ENCODE measurements at places on chromosomes 2 and 18.

DNA sequence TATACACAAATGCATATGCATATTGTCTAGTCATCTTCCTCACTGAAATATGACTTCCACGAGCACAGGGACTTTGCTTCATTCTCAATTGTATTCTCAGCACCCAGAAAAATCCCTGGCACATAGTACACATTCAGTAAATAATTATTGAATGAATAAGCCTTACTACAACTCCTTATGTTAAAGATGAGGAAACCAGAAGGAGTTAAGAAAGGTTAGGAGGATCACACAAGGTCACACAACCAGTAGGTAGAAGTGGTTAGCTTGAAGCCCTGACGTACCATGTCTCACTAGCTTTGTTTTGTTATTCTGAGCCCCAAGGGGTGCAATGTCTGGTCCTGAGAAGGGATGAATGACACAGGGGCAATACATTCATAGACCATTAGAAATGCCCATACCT is 220.9 kb upstream of the PID1 start:
- no peak for DNase-seq

GRCh38 chr2:137096693-137097092 is 331.3 kb downstream of the THSD7B start:
- no peak for DNase-seq

GRCh38 chr2:239596253-239596652 is 195.4 kb upstream of the HDAC4 start:
- no peak for DNase-seq

- DNase-seq, result peak; percentile 21
Measured at GRCh38 chr18:25832001-25832604, 258.3 kb downstream of the SS18 start.

DNA sequence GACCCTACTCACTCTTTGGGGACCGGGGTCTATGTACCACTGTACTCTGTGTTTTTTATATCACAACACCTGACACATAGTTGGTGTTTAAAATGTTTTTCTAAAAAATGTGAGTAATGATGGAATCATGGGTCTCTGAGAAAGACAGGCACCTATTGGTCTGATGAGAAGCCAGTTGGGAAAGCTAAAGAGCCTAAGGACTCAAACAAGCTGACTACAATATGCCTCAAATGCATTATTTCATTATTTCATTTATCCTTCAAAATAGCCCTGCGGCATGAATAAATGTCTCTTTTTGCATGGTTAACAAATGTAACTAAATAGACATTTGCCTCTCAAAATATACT is 102.9 kb upstream of the SCN1A start:
- DNase-seq, result no peak

DNA sequence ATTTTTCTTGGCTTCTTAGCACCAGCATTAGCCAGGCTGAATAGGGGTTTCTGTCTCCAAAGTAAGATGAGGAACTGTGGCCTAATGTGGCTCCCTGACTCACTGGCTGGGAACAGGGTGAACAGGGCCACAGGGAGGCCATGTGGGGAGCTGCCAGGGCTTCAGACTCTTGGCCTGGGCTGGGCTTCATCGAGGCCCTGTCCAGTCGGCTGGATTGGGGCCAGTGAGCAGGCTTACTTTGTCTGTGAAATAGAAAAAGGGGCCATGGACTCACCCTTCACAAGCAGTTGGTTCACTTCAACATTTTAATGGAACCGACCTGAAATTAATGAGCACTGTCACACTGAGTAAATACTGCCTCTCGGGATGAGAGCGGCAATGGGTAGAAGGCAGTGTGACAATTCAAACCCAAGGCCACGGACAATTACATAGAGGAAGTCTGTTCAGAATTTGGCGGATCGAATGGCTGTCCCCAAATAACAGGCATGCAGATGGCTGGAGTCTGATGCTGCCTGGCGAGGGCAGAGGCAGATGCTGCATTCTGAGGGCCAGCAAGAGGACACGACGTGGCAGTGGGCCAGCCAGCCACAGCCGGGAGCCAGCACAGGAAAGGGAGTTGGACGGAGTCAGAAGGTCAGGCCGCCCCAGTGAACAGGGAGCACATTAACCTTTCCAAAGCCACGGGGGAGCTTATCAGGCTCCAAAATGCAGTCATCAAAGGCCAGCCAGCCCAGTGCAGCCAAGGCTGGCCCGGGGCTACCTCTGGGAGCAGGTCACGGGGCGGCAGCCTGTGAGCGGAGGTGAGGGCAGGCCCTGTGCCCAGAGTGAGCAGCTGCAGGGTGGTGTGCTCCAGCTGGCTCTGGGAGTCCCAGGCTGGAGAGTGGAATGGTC is 146.6 kb upstream of the REV1 start:
- DNase-seq, result no peak

DNA sequence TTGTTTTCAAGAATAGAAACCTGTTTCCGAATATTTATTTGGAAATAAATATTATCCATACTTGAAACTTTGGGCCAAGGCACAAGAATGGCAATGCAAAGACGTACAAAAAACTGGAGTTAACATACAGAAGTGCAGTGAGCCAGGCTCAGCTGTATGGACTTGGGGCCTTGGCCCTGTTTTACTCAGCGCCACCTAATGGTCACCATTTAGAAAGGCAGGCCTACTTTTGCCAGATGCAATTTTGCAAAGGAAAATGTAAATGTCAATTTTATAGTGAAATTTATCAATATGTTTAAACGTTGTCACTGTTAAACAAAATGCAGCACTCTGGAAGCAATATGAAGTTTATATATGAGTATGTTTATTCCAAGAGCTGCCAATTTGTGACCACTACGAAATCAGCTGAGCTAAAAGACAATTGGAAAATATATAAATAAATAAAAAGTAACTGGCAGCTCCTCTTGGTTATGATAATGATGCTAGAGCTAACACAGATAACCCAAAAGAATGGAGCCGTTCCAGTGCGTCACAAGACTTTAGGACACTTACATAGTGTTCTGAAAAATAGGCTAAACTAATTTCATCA is 155.0 kb downstream of the ARHGAP15 start:
- peak; percentile 5 for DNase-seq

GRCh38 chr2:131521961-131522781 is 5.5 kb upstream of the CCDC74A start:
- DNase-seq, result no peak

- no peak for DNase-seq
Measured at GRCh38 chr2:96526615-96527285, 9.8 kb upstream of the ARID5A start.

DNA sequence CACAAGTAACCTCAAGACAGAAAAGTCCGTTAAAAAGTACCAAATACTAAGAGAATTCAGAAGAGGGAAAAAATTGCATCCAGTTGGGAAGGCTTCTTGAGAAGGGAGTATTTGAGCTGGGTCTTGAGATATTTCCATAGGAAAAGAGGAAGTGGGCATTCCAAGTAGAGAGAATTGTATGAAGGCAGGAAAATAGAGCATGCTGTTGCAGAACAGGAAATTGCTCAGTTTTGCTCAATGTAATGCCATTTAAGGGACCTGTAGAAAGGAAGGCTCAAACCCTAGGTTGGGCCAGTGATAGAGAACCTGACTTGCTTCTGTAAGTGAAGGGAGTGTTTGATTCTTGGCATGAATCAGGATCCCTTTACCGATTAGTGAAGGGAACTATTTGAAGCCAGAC is 1.0 kb upstream of the ZC3H8 start:
- no peak for DNase-seq

DNA sequence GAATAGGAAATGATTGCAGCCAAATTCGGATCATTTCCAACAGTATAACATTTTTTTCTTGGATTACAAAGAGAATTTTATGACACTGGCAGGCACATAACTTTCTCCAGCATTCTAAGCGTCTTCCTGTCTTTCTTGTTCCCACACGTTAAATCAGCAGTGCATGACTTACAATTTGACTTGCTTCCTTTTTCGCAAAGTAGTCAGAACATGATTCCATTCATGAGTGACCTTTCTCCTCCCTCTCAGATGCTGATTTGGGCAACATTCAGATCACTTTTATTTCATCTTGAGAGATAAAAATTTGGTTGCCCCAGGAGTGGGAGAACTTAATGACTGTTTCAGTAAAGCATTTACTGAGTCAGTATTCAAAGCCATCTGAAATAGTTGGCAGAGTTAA is 858.7 kb upstream of the ACVR2A start:
- peak; percentile 49 for DNase-seq

DNA sequence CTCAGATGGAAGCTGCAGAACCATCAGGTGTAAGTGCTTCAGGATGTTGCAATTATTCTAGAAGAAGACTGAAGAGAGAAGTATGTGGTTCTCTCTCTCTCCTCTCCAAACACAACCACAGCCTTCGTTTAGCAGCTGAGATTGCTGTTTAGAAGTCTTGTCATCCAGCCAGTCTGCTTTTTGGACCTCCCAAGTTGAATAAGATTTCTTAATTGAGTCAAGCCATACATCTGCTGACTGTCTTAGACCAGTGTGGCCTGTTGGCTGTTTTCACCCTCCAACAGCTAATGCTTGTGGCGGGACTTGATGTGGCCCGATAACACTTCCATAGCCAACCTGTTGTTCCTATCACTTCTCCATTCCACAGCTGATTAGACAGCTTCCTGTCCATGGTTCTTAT is 91.3 kb upstream of the TMEM17 start:
- no peak for DNase-seq

Measured in RWPE1 (cell line).